ENCODE measurements at places on chromosomes 1 and 21.

DNA sequence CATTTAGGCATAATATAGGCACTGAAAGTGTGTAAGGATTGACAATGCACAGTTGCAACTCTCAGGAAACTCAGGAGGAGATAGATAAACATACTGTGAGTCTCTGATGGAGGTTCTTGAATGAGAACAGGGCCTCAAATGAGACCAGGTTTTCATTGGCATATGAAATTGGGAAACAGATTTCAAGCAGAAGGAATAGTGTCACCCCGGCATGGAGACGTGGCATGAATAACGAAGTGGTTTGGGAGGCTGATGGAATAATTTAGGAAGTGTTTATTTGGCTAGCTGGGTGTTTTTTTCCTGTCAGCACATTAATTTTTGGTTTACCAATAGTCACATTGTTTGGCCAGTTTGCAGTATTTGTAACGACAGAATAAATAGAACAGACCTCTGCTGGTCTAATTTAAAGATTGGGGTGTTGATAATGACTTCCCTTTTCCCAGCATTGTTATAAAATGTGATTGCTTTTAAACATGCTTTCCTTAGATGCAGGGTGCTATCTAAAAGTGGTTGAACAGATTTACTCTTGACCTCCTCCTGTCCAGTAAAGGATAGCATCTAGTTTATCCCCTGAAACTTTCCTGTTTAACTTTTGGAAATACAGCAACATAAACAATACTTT lies 132.0 kb downstream of the C1orf21 start:
- no peak for DNase-seq

DNA sequence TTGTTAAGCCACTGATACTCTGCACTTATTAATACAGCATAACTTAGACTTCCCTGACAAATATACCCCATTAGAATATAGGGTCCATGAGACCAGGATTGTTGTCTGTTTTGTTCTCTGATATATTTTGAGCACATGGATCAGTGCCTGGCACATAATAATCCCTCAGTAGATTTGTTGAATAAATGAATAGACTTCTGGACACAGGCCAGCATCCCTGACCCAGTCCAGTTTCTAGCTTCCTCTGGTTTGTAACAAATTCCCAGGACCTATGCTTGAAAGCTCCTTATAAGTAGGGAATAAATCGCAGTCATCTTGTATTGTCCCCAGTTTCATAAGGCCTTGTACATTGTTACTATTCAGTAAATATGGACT lies 58.2 kb upstream of the GADD45A start:
- no peak for DNase-seq

DNA sequence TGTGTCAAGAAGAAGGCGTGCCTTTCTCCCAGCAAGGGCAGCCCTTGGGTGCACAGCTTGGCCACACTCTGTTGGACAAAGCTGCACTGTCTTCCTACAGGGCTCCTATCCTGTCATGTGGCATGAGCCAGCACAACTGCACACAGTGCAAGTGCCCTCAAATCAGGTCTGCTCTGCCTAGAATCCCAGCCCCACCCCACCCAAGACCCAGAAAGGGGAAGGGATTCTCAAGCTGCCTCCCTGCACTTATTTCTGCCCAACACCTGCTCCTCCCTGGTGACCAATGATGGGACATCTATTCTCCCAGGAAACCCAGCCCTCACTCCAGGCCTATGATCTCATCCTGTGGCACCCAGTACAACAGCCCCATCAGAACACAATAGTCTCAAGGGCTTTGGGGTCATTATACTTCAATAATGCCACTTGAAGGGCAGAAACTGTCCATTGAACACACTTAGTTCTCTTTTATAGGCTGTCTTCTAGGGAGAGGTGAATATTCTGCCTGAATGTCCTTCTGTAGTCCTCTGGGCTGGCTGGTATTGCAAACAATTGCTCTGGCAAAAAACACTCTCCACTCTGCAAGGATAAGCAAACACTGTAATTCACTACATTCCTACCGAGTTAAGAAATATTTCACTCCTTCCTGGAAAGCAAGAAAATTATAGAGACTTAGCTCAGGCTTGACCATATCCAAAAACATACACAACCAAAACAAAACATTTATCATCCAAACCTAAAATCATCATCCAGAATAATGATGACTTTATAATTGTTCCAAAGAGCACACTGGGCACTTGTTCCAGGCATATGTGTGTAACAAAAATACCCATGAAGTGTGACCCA lies 43.1 kb upstream of the IGSF3 start:
- no peak for DNase-seq

DNA sequence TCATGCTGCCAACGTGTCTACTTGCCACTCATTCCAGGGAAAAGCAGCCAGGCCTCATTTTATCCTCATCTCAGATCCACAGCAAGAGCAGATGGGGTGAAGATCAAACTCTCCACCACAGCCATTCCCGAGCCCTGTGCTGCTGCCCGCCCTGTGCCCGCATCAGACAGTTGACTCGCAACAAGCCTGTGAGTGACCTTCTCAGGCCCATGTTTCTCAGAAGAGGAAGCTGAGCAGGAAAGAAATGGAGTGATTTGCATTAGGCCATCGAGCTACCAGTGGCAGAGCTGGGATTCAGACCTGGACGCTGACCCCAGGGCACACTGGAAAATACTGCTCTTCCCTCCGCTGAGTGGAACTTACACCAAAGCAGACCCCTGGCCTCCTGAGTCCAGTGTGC lies 1.2 kb downstream of the CNR2 start:
- no peak for DNase-seq

- DNase-seq: no peak
Observed at GRCh38 chr1:175499595-175500382, 243.6 kb downstream of the TNR start.

- no peak for DNase-seq
Observed at GRCh38 chr1:228356897-228357680, 49.5 kb downstream of the TRIM11 start.
